Activated effector memory CD4-positive, alpha-beta T cell treated with Interleukin-2 at 50 U/mL for 16 hours (primary cell): ENCODE measurements at places on chromosomes 4 and X.

- no peak for DNase-seq
Measured at GRCh38 chr4:158020176-158020575, 152.6 kb downstream of the GASK1B start.

DNA sequence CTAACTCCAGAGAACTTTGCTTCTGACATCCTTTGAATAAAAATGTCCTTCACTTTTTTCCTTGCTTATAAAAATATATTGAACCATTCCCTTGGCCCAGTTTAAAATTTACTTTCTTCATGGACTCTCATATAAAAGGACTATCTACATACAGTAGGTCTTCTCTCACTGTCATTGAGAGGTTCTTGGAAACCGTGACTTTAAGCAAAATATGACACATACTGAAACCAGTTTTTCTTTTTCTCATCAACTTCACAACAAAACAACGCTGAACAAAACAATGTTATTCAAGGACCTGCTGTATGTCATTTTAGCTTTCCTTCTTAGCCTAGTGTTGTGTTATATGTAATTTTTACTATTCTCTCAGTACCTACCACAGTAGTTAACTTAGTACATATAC lies 496.8 kb downstream of the CENPC start:
- DNase-seq = no peak

DNA sequence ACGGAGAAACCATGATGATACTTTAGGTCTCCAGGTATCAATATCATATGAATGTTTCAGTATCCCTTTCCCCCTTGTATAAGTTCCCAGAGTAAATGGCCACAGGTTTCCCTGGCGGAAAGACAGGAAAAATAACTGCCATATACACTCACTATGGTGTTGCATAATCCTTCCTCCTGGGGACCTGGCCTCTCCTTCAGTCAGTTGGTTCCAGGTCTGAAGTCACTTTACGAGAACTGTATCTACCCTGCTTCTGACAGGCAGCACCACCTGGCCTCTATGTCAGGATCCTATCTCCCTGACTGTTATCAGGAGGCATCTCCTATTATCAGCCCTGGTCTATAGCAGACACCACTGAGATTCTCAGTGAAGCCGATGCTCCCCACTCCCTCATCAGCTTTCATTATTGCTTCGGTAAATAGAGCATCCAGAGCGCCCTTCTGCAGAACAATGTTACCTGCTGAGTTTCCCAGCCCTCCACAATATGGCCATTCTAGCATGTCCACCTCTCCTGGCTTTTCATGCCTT lies 22.6 kb downstream of the HAUS3 start:
- DNase-seq = no peak

GRCh38 chrX:102835504-102836146 lies 101.4 kb upstream of the RAB40AL start:
- no peak for DNase-seq

- no peak for DNase-seq
Measured at GRCh38 chr4:26647523-26648224, 63.8 kb downstream of the TBC1D19 start.

- DNase-seq = peak; percentile 25
Measured at GRCh38 chr4:98448908-98449307, 187.7 kb downstream of the RAP1GDS1 start.

GRCh38 chr4:114296126-114296525 lies 302.5 kb upstream of the UGT8 start:
- no peak for DNase-seq

GRCh38 chr4:73420615-73421014 lies 15.4 kb upstream of the AFP start:
- DNase-seq = no peak

GRCh38 chr4:189294574-189294973 lies 646.1 kb upstream of the FRG1 start:
- no peak for DNase-seq

DNA sequence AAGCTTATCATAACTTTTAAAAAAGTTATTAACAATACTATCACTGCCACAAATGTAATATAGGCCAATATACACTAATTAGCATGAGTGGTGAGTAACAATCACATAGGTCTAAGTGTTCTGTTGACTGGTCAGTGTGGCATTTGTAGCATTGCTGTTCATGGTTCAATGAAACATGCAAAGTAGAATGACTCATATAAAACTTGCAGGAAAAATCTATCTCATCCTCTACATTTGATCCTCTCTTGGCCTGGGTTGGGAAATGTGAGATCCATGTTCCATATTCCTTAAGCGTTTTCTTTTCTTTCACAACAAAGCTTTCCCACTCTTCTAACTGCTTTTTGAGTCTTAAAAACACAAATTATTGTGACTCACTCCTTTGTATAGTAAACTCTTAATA lies 1418.7 kb downstream of the FSTL5 start:
- no peak for DNase-seq

DNA sequence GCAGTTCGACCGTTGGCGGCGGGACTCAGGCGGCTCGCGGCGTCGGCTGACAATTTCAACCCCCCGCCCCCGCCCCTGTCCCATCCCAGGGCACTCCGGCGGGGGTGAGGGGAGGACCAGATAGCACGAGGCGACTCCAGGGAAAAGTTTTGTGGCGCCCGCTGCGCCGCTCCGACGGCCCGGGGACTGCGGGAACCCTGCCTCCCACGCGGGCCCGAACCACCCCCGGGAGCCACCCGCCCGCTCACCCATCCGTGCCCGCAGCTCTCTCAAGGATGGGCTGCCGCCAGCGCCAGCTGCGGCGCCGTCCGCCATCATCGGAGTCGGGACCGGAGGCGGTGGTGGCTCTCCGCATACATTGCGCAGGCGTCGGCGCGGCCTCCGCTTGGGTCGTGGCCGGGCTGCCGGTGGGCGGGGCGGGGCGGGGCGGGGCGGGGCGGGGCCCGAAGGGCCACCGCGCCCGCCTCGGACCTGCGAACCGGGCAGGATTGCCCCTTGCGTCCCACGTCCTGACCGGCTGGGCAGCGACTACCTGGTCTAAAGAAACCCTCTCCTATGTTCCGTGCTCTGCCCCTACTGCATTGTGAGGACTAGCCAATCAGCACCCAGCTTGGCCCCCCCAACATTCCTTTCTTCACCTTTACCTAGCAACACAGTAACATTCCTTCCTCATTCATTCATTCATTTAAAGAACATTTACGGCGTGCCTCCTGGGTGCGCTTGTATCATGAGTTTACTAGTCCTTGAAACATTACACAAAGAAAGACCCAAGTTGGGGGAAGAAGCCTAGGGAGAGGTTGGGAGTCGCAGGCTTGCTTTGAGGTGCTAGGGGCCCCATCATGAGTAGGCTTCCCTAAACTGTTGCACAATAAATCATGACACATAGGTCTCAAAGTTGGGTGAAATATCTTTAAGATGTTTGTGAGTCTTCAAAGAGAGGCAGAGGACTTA lies at the start of gene MAP7D3:
Gene MAP7D3 (minus strand): TSS at position 360 of the 951 bp plus-strand sequence. CDS start 42 bp downstream, at position 318.
- DNase-seq = peak; percentile 57

DNA sequence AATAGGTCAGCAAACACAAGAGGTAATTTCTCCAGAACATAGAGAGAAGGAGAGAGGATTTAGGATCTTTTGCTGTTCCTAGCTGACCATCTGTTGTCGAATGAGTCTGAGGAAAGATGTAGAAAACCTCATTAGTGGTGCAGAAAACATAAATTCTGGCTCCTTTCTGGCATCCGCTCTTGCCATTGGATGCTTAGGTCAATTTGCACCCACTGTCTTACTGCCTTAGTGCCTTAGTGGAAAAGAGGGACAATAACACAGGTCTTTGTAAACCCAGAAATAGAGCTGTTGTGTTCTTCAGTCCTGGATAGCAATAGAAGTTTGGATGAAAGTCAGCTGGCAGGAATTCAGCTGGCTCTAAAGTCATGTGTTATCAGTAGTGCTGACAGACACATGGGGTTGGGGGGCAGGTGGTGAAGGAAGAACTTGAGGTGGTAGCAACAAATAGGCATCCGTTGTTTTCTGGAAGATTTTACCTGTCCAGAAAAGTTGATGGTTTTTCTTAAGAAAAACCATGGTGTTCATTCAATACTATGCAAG lies 78.2 kb downstream of the GLRA2 start:
- DNase-seq = no peak

DNA sequence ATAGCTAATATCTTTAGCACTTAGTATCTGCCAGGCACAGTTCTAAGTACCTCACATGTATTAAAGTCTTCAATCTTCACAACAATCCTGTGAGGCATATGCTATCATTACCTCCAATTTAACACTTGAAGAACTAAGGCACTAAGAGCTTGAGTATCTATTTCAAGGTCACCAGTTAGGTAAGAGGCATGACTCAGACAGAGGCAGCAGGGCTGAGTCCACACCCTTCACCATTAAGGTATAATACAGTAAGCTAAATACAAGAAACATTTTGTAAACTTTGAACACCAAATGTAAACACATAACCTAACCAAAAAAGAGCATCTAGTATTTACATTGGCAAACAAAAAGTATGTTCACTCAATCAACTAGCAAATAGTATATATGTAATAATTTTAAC lies 1410.9 kb downstream of the PCDH18 start:
- DNase-seq = no peak

GRCh38 chrX:30212172-30212571 lies 3.2 kb upstream of the MAGEB2 start:
- no peak for DNase-seq

DNA sequence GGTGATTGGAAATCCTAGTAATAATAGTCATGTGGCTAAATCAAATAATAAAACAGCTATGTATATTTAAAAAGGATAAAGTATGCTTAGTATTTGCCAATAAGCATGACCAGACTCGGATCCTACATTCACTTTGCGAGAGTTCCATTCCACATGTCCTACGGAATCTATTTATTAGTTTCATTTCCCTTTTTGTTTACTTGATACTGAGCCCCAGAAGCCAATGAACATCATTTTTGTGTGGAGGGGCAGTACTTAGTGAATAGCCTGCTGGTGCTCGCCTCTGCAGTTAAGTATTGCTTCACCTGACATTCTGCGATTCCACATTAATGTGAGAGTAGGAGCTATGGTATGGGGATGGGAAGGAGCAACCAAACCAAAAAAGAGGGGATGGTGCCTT lies 58.5 kb upstream of the NAP1L5 start:
- no peak for DNase-seq

DNA sequence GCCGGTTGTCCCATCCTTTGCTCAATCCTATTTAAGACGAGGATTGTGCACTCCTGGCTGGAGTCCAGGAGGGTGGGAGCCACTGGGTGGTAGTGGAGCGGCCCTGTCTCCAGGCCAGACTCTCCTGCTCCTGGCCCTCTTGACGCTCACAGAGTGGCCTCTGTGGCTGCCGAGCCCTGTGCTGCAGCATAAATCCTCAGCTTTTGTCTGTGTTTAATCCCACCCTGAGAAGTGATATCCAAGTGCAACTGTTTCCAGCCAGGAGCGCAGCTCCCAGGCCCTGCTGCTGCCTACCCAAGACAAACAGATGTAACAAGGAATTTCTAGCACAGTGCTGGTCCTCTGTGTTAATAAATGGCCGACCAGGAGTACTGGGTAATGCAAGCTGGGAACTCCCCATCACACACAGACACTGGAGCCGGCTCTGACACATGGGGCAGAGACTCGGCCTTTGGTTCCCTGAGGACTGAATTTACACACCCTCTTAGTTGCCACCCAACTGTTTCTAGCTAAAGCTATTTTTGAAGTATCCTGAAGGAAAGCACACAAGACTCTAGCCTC lies 85.3 kb downstream of the GATB start:
- no peak for DNase-seq

DNA sequence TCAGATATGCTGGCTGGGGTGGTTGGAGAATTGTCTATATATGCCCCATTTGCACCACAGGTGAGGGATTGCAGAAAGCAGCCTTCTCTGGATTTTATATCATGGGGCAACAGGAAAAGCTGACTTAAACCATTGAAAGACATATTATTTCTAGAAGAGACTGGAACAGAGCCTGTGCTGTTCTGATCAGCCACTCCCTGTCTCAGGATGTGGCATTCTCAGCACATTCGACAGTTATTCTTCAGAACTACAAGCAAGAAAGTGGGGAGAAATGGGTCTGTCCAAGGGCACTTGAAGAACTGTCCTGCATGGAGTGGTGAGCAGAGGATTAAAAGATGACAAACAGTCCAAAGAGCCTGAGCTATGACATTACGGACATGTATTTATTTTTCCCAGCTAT lies 67.8 kb upstream of the EPHA5 start:
- no peak for DNase-seq

- no peak for DNase-seq
Measured at GRCh38 chr4:78923464-78924312, 15.6 kb downstream of the PAQR3 start.

GRCh38 chrX:97397371-97397770 lies 513.7 kb downstream of the RPA4 start:
- DNase-seq = no peak

DNA sequence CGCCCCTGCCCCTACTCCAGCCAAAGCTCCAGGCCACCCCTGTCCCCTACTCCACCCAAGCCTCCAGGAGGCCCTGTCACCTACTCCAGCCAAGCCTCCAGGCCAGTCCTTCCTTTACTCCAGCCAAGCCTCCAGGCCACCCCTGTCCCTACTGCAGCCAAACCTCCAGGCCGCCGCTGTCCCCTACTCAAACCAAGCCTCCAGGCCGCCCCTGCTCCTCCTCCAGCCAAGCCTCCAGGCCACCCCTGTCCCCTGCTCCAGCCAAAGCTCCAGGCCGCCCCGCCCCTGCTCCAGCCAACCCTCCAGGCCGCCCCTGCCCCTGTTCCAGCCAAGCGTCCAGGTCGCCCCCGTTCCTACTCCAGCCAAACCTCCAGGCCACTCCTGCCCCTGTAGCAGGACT lies 5.1 kb upstream of the ASMT start:
- DNase-seq = no peak

- DNase-seq = no peak
Measured at GRCh38 chrX:29299684-29300083, 712.4 kb downstream of the IL1RAPL1 start.

DNA sequence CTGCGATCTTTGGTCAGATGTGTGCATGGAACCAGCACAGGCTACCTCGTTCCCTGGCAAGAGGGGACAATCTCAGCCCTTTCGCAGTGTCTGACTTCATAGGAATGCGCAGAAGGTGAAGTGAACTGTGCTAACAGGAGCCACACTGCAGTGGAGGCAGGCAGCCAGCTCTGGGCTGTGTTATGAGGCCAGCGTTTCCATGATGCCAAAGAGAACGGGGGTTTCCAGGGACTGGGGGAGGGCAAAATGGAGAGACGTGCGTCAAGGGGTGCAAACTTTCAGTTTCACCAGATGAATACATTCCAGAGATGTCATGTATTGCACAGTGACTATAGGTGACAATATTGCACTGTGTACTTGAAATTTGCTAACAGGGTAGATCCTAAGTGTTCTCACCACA lies 30.4 kb downstream of the CLDN34 start:
- DNase-seq = no peak

GRCh38 chr4:845233-845835 lies 19.4 kb upstream of the CPLX1 start:
- no peak for DNase-seq

GRCh38 chr4:175776217-175776616 lies 35.8 kb downstream of the GPM6A start:
- no peak for DNase-seq
